Body of pancreas (tissue), 4 donors: ENCODE measurements at places on chromosomes 3 and 15.

GRCh38 chr3:32184187-32184730, 54.2 kb upstream of the CMTM8 start:
- DNase-seq: no peak

DNA sequence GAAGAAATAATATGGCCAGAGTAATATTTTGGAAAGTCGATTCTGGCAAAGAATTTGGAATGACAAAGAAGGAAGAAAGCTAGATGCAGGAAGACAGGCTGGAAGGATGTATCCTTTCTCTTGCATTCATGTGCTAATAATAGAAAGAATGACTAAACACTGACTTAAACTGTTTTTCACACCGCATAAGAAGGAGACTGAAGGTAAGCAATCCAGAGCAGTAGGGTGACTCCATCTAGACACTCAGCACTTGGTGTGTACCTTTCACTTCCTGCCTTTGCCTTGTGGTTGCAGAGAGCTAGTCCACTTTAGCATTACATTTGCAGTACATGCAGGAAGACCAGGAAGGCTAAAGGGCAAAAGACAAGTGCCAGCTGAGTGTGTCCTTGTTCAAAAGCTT, 234.6 kb downstream of the RBMS3 start:
- no peak for DNase-seq

GRCh38 chr3:102511639-102512038, 76.8 kb downstream of the ZPLD1 start:
- no peak for DNase-seq

GRCh38 chr3:8371085-8371551, 130.5 kb upstream of the LMCD1 start:
- peak; percentile 13 for DNase-seq

- no peak for DNase-seq
Observed at GRCh38 chr3:83734656-83735055, 1224.1 kb upstream of the CADM2 start.

- no peak for DNase-seq
Observed at GRCh38 chr3:57999417-58000115, 8.7 kb upstream of the FLNB start.

DNA sequence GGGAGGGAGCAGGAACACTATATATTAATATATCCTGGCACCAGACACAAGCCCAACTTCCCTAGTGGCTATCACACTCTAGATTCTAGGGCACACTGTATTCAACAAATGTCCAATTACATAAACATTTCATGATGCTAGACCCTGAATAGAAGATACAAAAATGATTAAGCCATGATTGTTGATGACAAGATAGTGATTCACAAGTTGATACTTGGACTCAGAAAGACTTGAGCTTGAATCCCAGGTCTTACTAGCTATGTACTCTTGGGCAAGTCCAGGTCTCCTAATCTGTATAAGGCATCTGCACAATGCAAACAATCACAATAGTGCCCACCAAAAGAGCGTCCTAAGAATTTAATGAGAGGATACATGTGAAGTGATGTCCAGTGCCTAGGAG, 10.0 kb upstream of the SNTN start:
- DNase-seq: no peak

DNA sequence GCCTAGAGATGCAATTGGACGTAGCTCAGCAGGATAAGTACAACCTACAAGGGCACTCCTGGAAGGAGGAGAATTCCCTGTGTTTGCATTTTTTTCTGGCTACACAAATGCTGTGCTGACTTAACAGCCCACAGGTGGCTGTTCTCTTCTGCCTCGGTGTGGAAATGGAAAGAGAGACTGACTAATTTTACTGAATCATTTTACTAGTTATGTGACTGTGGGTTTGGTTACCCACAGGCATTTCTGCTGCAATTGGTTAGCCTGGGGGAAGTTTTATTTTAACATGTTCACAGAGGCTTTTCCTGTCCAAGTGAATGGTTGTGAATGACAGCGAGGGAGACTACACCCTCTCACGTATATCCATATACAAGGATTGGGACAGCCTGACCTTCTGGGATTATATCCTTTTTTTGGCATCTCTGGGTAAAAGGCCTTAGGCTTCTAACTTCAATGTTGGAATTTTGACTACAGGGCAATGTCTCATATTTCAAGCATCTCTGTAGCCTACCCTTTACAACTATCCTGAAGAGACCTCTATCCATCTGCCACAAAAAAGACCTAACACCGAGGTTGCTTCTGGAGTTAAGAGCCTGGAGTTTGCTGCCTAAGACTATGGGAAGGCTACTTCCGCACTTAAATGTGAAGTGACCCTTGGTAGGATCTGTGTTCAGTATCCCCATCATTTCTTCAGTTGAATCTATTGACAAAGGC, 67.2 kb upstream of the TP63 start:
- DNase-seq: no peak

DNA sequence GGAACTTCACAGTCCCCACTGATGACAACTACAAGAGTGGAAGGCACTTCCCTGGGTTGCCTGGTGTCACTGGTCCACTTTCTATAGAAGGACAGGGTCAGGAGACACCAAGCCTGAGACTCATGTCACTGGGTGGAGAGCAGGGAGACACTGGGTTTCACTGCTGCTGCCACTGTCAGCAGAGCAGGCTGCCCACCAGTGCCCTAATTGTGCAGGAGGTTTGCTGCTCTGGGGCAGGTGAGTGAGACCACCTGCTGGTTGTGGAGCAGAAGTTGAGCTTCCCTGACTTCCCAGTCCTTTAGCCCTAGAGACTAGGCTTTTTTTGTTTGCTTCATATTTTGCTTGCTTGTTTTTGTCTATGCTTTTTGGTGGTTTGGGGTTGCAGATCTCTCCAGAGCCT, 528.4 kb upstream of the RGMA start:
- no peak for DNase-seq

DNA sequence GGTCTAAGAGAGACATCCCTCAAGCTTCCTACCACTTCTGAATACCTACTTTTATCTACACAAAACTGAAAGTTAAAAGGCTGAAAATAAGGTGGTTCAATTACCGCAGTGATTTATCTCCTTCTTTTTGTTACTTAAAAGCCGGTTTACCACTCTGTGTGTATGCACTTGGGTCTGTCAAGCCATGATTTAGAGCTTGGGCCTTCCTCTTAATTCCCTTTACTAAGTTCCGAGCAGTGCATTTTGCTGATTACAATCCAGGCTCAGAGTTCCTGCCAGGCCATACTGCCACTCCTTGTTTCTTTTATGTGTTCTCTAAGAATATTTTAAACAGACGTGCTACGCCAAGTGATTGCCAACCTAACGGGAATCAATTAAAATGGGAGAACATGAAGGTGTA, 16.5 kb downstream of the KCTD6 start:
- no peak for DNase-seq

- DNase-seq: no peak
Observed at GRCh38 chr3:105513886-105514285, 147.2 kb downstream of the ALCAM start.

- DNase-seq: no peak
Observed at GRCh38 chr3:13014755-13015285, 58.4 kb downstream of the IQSEC1 start.

DNA sequence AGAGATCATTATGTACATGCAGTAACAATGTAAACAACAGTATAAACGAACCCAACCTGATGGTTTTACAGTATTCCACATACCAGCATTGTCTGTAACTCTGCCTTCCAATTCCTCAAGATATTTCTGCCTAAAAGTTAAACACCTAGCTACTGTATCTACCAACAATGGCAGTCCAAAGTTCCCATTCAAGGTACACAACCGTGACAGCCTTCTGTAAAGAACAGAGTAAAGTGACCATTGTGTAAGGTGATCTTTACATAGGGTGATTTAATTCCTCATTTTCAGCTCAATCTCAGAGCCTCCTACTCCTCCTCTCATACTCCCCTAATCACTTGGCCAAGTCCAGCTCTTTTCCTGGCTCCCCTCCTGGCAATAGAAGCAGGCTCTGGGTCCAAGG, 10.4 kb downstream of the SECISBP2L start:
- no peak for DNase-seq

DNA sequence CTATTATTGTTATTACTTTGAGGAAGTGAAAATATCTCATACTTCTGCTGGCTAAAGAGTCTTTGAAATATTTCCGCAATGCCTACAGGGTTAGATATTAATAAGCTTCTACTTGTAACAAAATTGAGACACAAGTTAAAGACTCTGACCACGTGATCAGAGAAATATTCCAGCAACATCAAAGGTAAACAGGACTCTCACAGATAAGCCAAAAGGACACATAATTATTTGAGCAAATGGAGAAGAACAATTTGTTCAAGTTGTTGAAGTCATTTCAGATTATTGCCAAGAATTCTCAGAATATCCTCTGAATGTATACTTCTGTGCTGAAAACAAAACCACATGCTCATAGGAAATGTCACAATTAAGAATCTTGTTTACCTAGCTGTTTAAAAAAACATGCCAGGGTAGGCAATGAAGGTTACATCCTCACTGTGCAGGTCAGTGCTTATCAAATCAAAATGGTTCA, 225.8 kb upstream of the ALCAM start:
- DNase-seq: no peak

DNA sequence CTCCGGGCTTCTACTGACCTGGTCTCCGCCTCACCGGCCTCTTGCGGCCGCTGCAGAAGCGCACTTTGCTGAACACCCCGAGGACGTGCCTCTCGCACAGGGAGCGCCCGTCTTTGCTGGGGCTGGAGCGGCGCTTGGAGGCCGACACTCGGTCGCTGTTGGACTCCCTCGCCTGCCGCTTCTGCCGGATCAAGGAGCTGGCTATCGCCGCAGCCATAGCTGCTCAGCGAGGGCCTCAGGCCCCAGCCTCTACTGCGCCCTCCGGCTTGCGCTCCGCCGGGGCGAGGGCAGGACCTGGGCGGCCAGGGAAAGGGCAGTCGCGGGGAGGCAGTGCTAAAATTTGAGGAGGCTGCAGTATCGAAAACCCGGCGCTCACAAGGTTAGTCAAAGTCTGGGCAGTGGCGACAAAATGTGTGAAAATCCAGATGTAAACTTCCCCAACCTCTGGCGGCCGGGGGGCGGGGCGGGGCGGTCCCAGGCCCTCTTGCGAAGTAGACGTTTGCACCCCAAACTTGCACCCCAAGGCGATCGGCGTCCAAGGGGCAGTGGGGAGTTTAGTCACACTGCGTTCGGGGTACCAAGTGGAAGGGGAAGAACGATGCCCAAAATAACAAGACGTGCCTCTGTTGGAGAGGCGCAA, 319.2 kb downstream of the FGF12 start:
- peak; percentile 9 for DNase-seq

- DNase-seq: no peak
Observed at GRCh38 chr3:4995500-4996053, 16.3 kb downstream of the BHLHE40 start.

DNA sequence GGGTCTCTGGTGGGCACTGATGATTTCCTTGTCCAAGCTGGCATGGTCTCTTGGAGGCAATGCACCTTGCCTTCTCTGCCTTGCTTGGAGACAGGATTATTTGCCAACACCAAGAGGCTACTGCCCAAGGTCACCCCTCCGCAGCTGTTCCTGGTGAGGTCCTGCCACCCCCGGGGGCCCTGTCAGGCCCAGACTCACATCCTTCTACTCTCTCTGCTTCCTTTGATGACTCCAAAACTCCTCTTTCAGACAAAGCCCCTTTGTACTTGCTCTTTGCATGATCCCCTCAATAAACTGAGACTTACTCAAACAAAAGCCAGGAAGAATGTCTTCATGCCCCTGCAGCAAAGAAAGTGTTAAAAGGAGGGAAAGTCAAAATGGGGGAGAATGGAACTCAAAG, 137.7 kb downstream of the MEX3B start:
- no peak for DNase-seq

- DNase-seq: no peak
Observed at GRCh38 chr15:75360391-75360790, 8.0 kb downstream of the MAN2C1 start.

- no peak for DNase-seq
Observed at GRCh38 chr15:96344060-96344705, 13.7 kb downstream of the NR2F2 start.

- DNase-seq: no peak
Observed at GRCh38 chr3:112611752-112612515, 29.0 kb downstream of the CCDC80 start.

GRCh38 chr3:12070098-12070497, 65.9 kb downstream of the SYN2 start:
- DNase-seq: no peak

- DNase-seq: no peak
Observed at GRCh38 chr15:63362885-63363284, 18.8 kb downstream of the CA12 start.

GRCh38 chr15:43872416-43873020, 45.7 kb downstream of the WDR76 start:
- peak; percentile 72 for DNase-seq

DNA sequence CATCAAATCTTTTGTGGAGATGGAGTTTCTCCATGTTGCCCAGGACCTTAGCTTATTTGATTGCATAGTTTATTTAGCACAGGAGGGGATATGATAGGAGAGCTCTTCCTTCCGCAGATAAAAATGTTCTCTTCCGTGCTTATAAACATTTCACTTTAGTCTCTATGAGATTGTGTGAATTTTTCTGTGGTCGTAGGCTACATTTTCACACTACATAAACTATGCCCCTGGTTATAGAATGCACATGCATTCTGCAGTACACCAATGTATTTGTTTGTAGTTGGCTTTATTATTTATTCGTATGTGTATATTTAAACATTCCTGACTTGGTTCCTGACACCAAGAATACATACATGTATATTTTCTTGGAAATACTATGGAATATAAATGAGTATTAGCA, 139.2 kb downstream of the UBE2E2 start:
- DNase-seq: no peak

DNA sequence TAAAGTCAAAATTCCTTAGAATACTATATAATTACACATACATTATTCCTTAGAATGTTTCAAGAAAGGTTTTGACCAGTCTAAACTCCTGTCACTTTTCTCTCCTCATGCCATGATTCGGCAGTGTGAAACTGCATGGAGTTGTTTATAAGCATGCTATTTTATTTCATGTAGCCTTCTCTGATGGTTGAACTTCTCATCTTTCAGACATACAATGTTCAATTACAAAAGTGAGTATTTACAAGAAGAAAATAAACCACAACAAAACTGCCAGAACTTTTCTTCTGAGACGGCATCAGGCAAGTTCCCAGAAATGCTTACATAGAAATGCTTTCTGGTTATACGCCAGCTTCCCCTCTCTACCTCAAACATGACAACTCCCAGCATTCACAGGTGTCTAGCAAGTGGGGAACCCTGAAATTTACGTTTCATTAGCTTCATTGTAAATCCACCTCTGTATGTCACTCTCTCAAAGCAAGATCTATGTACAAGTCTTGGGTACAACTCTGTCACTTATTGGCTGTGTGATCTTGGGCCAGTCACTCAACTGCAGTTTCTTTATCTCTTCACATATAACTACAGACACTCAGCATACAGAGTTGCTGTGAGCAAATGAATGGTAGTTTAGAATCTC, 42.7 kb downstream of the HDGFL3 start:
- DNase-seq: no peak

DNA sequence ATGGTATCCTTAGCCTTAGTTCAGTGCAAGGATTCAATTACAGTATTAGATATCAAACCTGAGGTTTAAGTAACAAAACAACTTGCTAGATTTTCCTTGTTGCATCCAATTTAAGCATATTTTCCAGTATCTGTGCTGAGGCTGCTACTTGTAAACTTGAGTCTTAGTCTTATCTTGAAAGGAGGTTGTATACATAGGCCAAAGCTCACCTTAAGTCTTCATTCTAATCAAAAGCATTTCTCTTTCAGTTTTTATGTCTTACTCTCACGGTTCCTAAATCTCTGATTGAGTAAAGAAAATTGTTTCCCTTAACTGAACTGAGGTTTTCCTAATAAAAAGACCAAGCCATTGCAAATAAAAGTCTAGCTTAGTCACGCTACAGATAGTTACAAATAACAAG, 52.6 kb downstream of the U2SURP start:
- DNase-seq: no peak

- DNase-seq: no peak
Observed at GRCh38 chr3:113728661-113729060, 17.4 kb downstream of the NAA50 start.
